CD4-positive, alpha-beta T cell treated with Interleukin-6 for 4 hours (primary cell): ENCODE measurements at places on chromosomes 3 and 15.

DNA sequence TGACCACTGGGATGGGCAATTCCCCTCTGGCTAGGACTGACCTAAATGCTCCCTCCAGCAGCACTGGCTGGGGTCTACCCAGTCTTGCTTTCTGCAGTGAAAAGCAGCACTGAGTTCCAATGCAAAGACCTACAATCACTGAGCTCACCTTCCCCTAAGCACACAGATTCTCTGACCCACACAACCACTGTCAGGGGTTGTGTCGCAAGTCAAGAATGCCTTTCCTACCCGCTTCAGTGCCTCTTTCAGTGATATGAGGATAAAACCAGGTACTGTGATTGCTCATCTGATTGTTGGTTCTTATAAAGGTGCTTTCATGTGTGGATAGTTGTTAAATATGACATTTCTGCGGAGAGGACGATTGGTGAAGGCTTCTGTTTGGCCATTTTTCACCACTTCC is 345.6 kb downstream of the GAP43 start:
- DNase-seq: no peak

DNA sequence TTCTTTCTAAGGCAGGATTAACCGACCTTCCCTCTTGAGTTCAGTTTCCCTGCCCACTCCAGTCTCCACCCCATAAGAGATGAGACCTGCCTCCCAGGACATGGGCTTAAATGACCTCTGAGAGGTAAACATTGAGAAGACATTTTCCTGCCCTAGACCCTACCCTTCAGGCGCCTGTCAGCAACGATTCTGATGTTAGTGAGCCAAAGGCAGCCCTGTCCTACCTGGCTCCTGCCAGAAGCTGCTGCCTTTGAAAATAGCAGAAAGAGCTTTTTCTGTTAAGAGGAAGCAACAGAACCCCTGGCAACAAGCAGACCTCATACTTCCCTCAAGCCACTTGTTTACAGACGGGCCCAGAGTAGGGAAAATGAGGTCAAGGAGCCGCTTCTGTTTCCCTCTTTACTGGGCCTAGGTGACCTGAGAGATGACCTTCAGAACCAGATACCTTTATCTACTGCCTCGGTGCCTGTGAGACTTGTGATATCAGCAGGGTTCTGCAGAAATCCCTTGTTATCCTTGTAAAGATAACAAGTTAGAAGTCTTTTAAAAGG is 52.0 kb downstream of the CD200R1L start:
- DNase-seq: peak; percentile 6

DNA sequence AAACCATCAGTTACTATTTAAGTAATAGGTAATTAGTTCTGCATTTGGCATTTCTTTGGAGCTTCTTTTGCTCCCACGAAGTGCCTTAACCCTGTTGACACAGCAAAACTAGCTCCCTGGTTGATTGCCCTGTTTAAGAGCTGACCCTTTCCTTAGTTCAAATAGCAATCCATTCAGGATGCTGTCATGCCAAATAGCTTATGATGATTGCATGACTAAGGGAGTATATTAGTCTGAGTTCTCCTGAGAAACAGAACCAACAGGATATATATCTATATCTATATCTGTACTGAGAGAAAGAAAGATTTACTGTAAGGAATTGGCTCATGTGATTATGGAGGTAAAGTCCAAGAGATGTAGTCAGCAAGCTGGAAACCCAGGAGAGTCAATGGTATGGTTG is 50.3 kb upstream of the SPRED1 start:
- DNase-seq: no peak

DNA sequence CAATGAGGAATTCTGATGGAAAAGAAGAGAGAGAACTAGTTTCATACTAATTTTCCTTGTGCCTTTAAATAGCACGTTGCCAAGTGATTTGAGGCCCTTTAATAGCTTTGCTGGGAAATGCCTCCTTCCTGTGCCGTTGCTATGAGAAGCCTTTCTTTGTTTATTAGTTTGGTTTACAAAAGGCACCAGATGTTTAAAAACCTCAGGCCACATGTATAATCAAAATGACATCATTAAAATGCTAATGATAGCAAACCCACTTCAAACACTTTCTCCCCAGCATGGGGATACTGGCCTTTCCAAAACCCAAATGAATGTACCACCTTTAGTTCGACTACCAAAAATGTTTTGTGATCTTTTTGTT is 50.0 kb upstream of the TBC1D23 start:
- no peak for DNase-seq

DNA sequence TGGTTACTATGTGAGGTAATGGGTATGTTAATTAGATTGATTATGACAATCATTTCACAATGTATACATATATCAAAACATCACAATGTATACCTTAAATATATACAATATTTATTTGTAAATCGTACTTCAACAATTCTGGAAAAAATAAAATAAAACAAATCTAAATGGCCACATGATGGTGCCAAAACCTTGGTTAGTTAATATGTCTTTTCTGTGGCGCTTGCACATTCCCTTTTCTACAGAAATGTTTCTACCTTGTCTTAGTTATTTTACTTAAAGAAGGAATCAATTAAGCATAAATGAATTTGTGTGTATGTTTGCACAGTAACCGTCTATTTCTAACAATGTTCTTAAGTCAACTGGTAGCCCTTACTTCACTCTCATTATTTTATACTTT is 53.4 kb downstream of the OXSM start:
- DNase-seq: no peak

- DNase-seq: no peak
Measured at GRCh38 chr15:45549541-45550220, 27.1 kb upstream of the SLC30A4 start.

GRCh38 chr3:36433511-36433910 is 53.2 kb downstream of the STAC start:
- no peak for DNase-seq

DNA sequence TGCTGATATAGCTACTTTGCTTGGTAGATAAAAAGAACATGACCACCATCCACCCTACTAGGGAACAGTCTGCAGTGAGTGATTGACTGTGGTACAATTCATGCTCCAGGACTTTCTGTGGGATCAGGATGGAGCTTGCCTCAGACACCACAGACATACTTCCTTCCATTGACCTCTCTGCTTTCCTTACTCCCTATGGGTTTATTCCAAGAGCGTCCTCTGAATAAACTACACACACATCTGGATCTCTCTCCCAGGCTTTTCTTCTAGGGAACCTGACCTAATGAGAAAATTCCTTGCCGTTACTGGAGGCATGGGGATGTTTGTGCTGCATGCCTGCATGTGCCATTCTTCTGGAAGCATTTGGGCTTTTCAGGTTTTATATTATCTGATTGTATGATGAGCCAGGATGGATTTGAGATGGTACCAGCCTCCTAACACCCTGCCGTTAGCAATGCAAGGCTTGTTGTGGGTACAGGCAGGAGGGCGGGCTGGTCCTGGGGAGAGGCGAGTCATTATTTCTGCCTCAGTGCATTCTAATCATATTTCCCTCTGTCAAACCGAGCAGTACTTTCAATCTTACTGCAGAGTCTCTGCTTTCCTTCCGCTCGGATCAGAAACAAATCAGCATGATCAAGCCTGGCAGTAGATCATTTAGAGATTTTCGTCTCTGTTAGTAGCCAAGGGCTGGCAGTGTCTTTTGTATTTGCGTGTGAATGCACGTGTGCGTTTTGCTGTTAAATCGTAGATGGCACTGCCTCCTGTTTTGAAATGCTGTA is 279.2 kb downstream of the PDCD6IP start:
- DNase-seq: no peak

GRCh38 chr3:175287361-175287963 is 428.3 kb downstream of the NAALADL2 start:
- DNase-seq: no peak

GRCh38 chr15:70778258-70779076 is 15.1 kb upstream of the UACA start:
- no peak for DNase-seq

- DNase-seq: no peak
Measured at GRCh38 chr15:56674857-56675256, 58.5 kb downstream of the ZNF280D start.

- DNase-seq: no peak
Measured at GRCh38 chr15:45795440-45796069, 160.7 kb downstream of the SQOR start.

- no peak for DNase-seq
Measured at GRCh38 chr3:43932921-43933320, 242.2 kb downstream of the ABHD5 start.

GRCh38 chr3:32238453-32239306 is at the start of gene CMTM8:
Gene CMTM8, plus strand, starts transcription at chr3:32238680. Its CDS starts 293 bp downstream, at chr3:32238973.
- DNase-seq: peak; percentile 87

GRCh38 chr3:107430214-107430995 is 53.2 kb downstream of the CCDC54 start:
- no peak for DNase-seq

DNA sequence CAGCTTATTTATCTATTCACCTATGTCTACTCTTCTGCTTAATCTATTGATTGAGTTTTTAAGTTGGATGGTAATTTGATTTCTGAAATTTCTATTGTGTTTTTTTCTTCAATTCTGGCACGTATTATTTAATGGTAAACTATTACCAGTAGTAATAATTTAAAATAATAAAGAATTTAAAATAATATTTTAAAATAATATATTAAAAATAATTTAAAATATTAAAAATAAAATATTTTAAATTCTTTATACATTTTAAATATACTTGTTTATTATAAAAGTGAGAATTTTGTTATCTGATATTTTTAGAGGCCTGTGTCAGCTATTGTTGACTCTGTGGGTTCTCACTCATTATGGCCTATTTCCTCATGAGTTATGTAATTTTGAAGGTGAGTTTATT is 100.7 kb upstream of the SPATA16 start:
- no peak for DNase-seq
